ENCODE measurements at places on chromosomes 16 and 17. TPM values are rescaled to one million over a fixed set of nuclear protein-coding genes. Genes with fewer than 3 reads are reported as not detected.

DPEP3 gene
- not detected for total RNA-seq

GJC1 gene
- 29.1 TPM for total RNA-seq

PIPOX gene
- 0.26 TPM for total RNA-seq

ITGB3 gene
- total RNA-seq: 5.0 TPM

GABARAP gene
- total RNA-seq: 781 TPM

CD300H gene
- total RNA-seq: 0.31 TPM

NACA2 gene
- total RNA-seq: not detected

RASD1 gene
- total RNA-seq: 1.6 TPM

PPY gene
- total RNA-seq: not detected

TP53TG3C gene
- total RNA-seq: not detected

GFAP gene
- 0.85 TPM for total RNA-seq

CACNG4 gene
- total RNA-seq: 12.6 TPM

CAMKK1 gene
- 24.9 TPM for total RNA-seq

CACNG3 gene
- not detected for total RNA-seq

CLEC18B gene
- total RNA-seq: 0.35 TPM

GCGR gene
- total RNA-seq: 0.51 TPM

GNG13 gene
- not detected for total RNA-seq

PRR35 gene
- 0.12 TPM for total RNA-seq

CPHXL2 gene
- total RNA-seq: not detected

OR3A3 gene
- not detected for total RNA-seq

GTF3C1 gene
- 72.0 TPM for total RNA-seq

CPNE7 gene
- 75.3 TPM for total RNA-seq

SSTR5 gene
- 0.35 TPM for total RNA-seq

MT1E gene
- total RNA-seq: not detected

IL21R gene
- total RNA-seq: not detected

PYY gene
- not detected for total RNA-seq

SPATA22 gene
- total RNA-seq: not detected

PRKCB gene
- 0.18 TPM for total RNA-seq

ASPHD1 gene
- total RNA-seq: 26.3 TPM

APRT gene
- total RNA-seq: 449 TPM

SHMT1 gene
- total RNA-seq: 49.1 TPM

CD300E gene
- not detected for total RNA-seq

EMP2 gene
- total RNA-seq: 38.4 TPM

CES3 gene
- total RNA-seq: 3.6 TPM

PARD6A gene
- total RNA-seq: 1.3 TPM

FNDC8 gene
- not detected for total RNA-seq

ZNF23 gene
- 7.6 TPM for total RNA-seq

MSLN gene
- 3.1 TPM for total RNA-seq

EME1 gene
- total RNA-seq: 14.9 TPM

LRRC37B gene
- 10.6 TPM for total RNA-seq

KRT33B gene
- total RNA-seq: not detected

SLX1A gene
- 16.3 TPM for total RNA-seq

PAQR4 gene
- 47.7 TPM for total RNA-seq

ZNF232 gene
- 3.6 TPM for total RNA-seq

TBC1D3G gene
- not detected for total RNA-seq

HLF gene
- total RNA-seq: 0.23 TPM

TBC1D3E gene
- total RNA-seq: not detected

KLHL11 gene
- total RNA-seq: 2.3 TPM

ZSCAN10 gene
- total RNA-seq: not detected

RETREG3 gene
- 26.7 TPM for total RNA-seq

ICAM2 gene
- not detected for total RNA-seq

SLC6A2 gene
- not detected for total RNA-seq

SCIMP gene
- total RNA-seq: not detected

TP53TG3F gene
- total RNA-seq: 0.15 TPM

PRSS8 gene
- total RNA-seq: 1.1 TPM

TUBG2 gene
- total RNA-seq: 23.2 TPM
